Panc1 (cell line): ENCODE measurements at places on chromosomes 13 and 19. TPM values are rescaled to one million over a fixed set of nuclear protein-coding genes. Genes with fewer than 3 reads are reported as not detected.
A peak's percentile ranks its signal among the peaks of the same experiment; 100 is the strongest.

DNA sequence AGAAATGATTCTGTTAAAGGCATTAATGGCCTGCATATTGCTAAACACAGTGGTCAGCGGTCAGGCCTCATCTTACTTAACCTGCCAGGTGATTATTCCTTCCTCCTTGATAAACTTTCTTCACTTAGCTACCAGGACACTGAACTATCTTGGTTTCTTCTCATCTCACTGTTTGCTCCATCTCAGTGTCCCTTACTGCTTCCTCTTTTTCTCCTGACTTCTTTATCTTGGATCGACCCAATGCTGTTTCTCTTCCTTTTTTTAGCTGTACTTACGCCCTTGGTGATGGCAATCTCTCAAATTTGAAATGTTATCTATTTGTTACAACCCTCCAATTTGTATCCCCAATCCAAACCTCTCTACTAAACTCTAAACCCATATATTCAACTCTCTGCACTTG is 7.8 kb upstream of the CLC start:
- no peak overlapping the region for H3K27ac ChIP-seq
- no peaks in the 10 kb centered on the region for H3K36me3 ChIP-seq
- H3K27me3 ChIP-seq = peaks cover 82% of the 10 kb centered on the region
- no peak overlapping the region for H3K4me3 ChIP-seq
- no peak for DNase-seq
- no peaks in the 10 kb centered on the region for H3K4me1 ChIP-seq

DNA sequence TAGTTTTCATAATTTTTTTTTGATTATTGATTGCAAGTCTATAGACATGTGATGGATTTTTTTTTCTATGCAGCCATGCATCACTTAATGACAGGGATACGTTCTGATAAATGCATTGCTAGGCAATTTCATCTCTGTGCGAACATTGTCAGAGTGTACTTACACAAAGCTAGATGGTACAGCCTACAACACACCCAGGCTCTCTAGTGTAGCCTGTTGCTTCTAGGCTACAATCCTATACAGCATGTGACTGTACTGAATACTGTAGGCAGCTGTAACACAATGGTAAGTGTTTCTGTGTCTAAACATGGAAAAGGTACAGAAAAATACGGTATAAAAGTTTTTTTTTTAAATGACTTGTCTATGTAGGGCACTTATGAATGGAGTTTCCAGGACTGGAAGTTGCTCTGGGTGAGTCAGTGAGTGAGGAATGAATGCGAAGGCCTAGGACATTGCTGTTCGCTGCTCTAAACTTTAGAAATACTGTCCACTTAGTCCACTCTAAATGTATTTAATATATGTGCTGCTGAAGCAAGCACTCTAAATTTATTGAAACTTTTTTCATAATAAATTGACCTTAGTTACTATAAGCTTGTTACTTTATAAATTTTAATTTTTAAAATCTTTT is 20.3 kb downstream of the SPATA13 start:
- no peaks in the 10 kb centered on the region for H3K27me3 ChIP-seq
- H3K27ac ChIP-seq = no peak overlapping the region
- H3K4me3 ChIP-seq = no peak overlapping the region
- no peaks in the 10 kb centered on the region for H3K36me3 ChIP-seq

GRCh38 chr19:14363183-14364097 is 17.8 kb upstream of the ADGRE5 start:
- no peak for DNase-seq
- peak overlapping the region; percentile 69 for H3K27ac ChIP-seq
- peak overlapping the region; percentile 49 for H3K4me3 ChIP-seq
- no peaks in the 10 kb centered on the region for H3K36me3 ChIP-seq
- peaks cover 11% of the 10 kb centered on the region for H3K4me1 ChIP-seq

DNA sequence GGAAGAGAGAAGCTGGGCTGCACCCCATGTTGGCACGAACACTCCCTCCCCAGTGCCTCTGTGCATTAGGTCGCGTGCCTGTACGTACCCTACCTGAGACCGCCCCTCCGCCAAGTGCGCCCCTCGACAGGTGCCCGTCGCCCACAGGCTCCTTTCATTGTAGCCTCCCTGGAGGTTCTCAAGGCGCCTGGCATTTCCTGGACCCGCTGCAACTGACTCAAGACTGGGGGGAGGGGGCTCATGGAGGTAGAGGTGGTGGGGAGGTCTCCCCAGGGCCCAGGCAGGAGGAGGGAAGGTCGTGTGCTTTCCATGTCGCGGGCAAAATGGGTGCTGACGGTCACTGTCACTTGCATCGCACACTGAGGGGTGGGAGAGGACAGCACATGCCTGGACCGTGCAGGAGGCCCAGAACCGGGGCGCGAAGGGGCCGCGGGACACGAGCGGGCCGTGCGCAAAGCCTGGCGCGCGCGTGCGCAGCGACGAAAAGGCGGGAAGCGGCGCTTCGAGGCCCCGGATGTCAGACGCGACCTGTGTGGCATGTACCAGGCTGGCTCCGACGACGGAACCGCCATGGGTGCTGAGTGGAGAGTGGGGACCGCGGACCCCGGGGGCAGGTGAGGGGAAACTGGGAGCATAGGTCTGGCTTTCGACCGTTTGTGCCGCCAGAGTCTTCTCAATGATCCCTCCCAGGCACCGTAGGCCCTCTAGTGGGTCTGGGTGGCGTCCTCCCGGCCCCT is 16.5 kb downstream of the NFIX start:
- H3K4me3 ChIP-seq = no peak overlapping the region
- H3K4me1 ChIP-seq = peaks cover 74% of the 10 kb centered on the region
- no peaks in the 10 kb centered on the region for H3K36me3 ChIP-seq
- peak overlapping the region; percentile 99 for H3K27ac ChIP-seq

TIMM44 gene
- 105 TPM for total RNA-seq

GRCh38 chr13:101429733-101430132 is 13.4 kb upstream of the NALCN start:
- DNase-seq = no peak
- H3K4me1 ChIP-seq = peaks cover under 1% of the 10 kb centered on the region
- no peaks in the 10 kb centered on the region for H3K36me3 ChIP-seq
- no peak overlapping the region for H3K27ac ChIP-seq
- no peaks in the 10 kb centered on the region for H3K27me3 ChIP-seq
- H3K4me3 ChIP-seq = no peak overlapping the region

RPL36 gene
- total RNA-seq = 465 TPM

GRCh38 chr13:23512762-23513395 is 57.3 kb upstream of the TNFRSF19 start:
- H3K4me1 ChIP-seq = no peaks in the 10 kb centered on the region
- peaks cover 8% of the 10 kb centered on the region; the same call in 1 of the 2 replicates for H3K27me3 ChIP-seq
- no peaks in the 10 kb centered on the region for H3K36me3 ChIP-seq
- H3K27ac ChIP-seq = no peak overlapping the region
- DNase-seq = no peak

DNA sequence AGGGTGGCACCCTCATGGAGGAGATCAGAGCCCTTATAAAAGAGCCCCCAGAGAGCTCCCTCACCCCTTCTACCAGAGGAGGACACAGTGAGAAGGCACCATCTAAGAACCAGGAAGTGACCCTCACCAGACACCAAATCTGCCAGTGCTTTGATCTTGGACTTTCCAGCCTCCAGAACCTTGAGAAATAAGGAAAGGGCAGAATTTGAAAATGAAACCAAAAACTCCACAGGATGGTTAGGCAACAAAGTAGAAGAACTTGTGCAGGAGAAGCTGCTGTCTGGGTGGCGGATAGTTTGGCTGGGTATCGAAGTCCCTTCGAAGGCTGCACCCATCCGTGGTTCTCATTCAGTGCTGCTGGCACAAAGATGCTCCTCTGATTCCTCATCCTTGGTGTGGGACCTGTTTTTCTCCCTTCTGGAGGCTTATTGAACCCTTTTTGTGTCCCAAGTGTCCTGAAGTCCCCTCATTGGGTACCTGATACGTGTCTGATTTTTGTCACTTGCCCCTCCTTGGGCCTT is 130.8 kb downstream of the KDM4B start:
- no peaks in the 10 kb centered on the region for H3K4me1 ChIP-seq
- H3K36me3 ChIP-seq = no peaks in the 10 kb centered on the region
- no peaks in the 10 kb centered on the region for H3K27me3 ChIP-seq
- no peak overlapping the region for H3K4me3 ChIP-seq

- H3K27me3 ChIP-seq = no peaks in the 10 kb centered on the region
- no peaks in the 10 kb centered on the region for H3K36me3 ChIP-seq
- no peak overlapping the region for H3K4me3 ChIP-seq
These were observed 58.4 kb downstream of the COL4A1 start for GRCh38 chr13:110248449-110249143.

DNA sequence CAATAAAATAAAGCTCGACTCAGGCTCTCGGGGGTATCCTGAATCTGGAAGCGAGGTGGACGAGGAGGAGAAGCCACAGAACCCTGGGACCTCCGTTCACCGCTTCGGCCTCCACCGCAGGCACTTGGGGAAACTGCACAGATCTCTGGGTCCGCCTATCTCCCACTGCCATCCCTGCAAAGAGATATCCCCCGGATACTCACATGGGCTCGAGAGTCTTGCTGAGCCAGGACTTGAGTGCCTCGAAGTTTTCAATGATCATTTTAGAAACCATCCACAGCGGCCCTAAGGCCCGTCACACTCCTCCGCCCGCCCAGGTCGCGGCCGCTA is 589 bp downstream of the RBM26 start:
- H3K4me1 ChIP-seq = peaks cover 29% of the 10 kb centered on the region
- H3K27ac ChIP-seq = peak overlapping the region; percentile 92
- H3K27me3 ChIP-seq = no peaks in the 10 kb centered on the region
- H3K4me3 ChIP-seq = peak overlapping the region; percentile 92
- peaks cover 11% of the 10 kb centered on the region for H3K36me3 ChIP-seq
- no peak for DNase-seq

DNA sequence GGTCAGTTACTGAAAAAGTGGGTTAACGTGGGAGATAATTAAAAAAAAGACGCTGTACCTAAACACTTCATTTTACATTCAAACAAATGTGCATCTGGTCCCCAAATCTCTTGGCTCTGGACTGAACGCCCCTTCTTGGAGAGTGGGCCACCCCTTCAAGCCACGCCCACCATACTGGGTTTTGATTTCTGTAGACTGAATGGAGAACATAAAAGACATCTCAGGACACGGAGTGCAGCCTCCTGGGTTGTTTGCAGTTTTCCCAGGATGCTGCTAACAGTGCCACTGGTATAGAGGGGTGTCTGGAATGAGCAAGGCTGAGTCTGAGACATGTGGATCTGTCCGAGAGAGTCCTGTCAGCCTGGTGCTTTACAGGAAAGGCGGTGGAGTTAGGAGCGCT is 10.6 kb downstream of the TFDP1 start:
- H3K4me3 ChIP-seq = no peak overlapping the region
- DNase-seq = no peak
- no peaks in the 10 kb centered on the region for H3K36me3 ChIP-seq
- no peaks in the 10 kb centered on the region for H3K27me3 ChIP-seq
- no peaks in the 10 kb centered on the region for H3K4me1 ChIP-seq
- H3K27ac ChIP-seq = no peak overlapping the region

PEAK3 gene
- not detected for total RNA-seq

DNA sequence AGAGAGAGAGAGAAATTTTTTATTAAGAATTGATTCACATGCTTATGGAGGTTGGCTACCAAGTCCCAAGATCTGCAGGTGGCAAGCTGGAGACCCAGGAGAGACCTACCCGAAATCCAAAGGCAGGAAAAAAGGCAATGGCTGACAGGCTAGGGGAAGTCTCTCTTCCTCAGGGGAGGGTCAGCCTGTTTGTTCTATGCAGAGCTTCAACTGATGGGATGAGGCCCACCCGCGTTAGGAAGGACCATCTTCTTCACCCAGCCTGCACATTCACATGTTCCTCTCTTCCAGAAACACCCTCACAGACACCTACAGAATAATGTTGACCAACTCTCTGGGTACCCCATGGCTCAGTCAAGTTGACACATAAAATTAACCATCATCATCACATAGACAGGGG is 65.3 kb upstream of the SERP2 start:
- H3K27me3 ChIP-seq = no peaks in the 10 kb centered on the region
- no peak overlapping the region for H3K27ac ChIP-seq
- H3K36me3 ChIP-seq = no peaks in the 10 kb centered on the region
- H3K4me1 ChIP-seq = no peaks in the 10 kb centered on the region; the same call in 1 of the 2 replicates

DNA sequence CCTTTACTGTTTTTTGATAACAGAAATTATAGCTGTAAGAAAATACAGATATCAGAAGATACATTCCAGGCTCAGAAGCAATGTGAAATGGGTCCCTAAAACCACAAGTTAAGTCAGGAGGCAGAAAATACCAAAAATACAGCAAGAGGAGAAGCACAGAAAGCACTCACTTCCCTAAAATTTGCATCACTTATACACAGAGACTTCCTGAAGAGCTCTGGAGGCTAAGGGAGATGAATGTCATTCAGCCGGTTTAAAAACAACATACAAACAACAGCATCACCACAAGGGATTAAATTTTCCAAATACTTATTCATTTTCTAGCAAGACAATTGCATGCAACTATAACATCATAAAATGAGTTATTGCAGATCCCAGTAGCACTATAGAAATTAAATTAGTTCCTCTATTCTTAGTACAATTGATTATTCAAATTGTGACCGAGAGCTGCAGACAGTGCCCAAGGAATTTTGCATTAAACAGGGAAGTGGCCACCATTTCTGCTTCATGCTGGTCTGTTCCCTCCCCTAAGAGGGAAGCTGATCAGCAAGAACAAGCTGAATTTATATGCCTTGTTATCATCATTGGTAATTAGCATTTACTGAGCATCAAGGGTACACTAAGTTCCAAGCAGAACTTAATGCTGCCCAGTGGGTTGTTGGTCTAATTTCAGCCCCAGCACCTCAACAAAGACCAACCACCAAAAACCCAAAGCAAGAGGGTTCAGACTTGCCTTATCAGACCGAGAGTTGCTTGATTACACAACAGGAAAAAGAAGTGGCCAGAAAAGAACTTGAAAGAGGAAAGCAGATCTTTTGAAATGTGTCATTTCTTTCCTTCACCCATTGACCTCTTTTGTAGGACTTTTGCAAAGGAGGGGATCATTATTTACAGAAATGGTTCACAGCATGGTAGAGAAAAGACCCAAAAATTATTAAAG is 140.7 kb downstream of the KCTD12 start:
- H3K4me3 ChIP-seq = no peak overlapping the region
- no peaks in the 10 kb centered on the region for H3K4me1 ChIP-seq
- H3K27me3 ChIP-seq = no peaks in the 10 kb centered on the region
- H3K27ac ChIP-seq = no peak overlapping the region
- H3K36me3 ChIP-seq = no peaks in the 10 kb centered on the region

- no peak overlapping the region for H3K27ac ChIP-seq
- no peak overlapping the region for H3K4me3 ChIP-seq
- no peaks in the 10 kb centered on the region for H3K4me1 ChIP-seq
- H3K27me3 ChIP-seq = no peaks in the 10 kb centered on the region
- DNase-seq = no peak
- H3K36me3 ChIP-seq = no peaks in the 10 kb centered on the region
These were observed 1015.7 kb downstream of the EFNB2 start for GRCh38 chr13:105519771-105520170.

GRCh38 chr19:33293255-33294057 is 8.9 kb downstream of the CEBPA start:
- peak; percentile 30 for DNase-seq
- H3K27me3 ChIP-seq = 0 out of 2 replicates have a peak, but pooled peaks cover 2% of the 10 kb centered on the region
- H3K4me1 ChIP-seq = peaks cover 20% of the 10 kb centered on the region
- H3K36me3 ChIP-seq = no peaks in the 10 kb centered on the region
- no peak overlapping the region for H3K4me3 ChIP-seq

DNA sequence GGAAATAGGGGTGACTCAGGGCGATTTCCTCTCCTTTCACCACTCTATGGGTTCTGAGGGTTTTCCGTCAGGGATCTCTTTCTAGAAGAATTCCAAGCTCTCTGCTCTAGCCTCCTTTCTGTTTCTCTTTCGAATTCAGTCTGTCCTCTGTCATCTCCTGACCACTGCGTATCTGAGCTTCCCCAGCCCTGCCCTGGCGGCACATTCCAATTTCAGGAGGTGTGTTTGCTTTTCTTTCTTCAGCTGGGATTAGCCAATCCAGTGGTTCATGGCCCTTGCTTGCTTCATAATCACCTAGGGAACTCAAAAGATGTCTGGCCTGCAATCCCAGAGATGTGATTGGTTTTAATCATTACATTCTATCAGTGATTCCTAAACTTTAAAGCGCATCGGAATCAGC is 9.4 kb downstream of the IFNL2 start:
- no peak overlapping the region for H3K27ac ChIP-seq
- no peak overlapping the region for H3K4me3 ChIP-seq
- no peaks in the 10 kb centered on the region for H3K36me3 ChIP-seq
- no peaks in the 10 kb centered on the region for H3K4me1 ChIP-seq

ZNF419 gene
- 14.0 TPM for total RNA-seq

VSTM1 gene
- total RNA-seq = 1.5 TPM
